ENCODE measurements at places on chromosomes 2 and 18.

- no peak for DNase-seq
These were observed 23.5 kb downstream of the DIS3L2 start for GRCh38 chr2:231984992-231985391.

- DNase-seq: no peak
These were observed 221.6 kb downstream of the PIK3C3 start for GRCh38 chr18:42176599-42176998.

DNA sequence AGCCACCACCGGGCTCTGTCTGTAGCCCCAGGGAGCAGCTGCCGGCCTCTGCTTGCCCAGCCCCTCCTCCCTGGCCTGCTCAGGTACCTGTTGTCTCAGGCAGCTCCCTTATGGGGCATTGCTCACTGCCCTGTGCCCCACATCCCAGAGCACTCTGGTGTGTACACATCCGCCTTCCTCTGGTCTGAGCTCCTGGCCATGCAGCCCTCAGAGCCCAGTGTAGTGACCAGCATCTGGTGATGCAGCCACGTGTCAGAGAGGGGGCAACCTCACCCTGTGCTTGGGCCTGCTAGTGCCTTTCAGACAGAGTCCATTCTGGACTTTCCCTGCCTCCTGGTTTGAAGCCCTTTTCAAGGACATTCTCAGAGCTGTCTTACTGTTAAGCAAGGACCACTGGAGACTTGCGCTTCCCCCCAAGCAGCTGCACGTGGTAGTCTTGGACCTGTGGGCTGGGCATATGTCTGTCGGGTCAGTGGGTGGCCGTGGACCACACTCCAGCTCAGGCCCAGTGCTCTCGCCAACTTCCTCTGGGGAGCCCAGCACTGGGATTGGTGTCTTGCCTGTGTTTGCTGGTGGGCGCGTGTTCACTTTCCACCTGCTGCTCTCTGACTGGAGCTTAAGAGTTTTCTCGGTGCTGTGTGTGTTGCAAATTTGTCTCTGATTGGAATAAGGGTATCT, 30.7 kb downstream of the DGKD start:
- DNase-seq: no peak

DNA sequence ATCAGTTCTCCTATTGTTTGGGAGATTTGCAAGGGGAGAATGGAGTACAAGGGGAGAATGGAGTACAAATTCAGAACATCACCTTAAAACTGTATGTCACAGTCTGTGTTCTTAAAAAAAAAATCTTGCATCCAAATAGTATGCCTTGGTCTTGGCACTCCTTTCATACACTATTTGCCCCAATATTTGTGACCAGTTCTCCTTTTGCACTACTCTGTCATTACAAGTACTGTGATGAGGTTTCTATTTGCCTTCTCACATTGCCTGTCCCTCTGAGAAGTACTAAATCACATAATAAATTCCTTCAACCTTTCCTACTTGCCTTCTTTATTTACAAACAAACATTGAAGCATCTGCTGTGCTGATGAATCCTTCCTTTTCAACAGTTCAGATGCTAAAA, 36.0 kb upstream of the NCK2 start:
- DNase-seq: no peak

GRCh38 chr2:240626531-240627300, 1.4 kb downstream of the GPR35 start:
- no peak for DNase-seq

- DNase-seq: no peak
These were observed 266.2 kb downstream of the ZEB2 start for GRCh38 chr2:144253743-144254142.

DNA sequence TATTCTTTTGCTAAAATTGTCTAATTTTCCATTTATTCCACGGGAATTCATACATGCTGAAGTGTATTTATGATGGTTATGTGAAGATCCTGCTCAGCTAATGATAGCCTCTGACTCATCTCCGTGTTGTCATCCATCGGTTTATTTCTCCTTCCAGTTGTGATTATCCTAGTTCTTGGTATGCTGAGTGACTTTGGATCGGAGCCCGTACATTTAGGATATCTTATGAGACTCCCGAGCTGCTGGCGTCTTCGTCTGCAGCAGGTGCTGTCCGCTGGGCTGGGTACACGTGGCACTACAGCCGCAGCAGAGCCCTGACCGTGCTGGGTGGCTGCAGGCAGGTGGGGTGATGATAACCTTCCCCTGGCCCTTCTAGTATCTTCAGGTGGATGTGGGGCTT, 40.1 kb upstream of the GALR1 start:
- DNase-seq: no peak

DNA sequence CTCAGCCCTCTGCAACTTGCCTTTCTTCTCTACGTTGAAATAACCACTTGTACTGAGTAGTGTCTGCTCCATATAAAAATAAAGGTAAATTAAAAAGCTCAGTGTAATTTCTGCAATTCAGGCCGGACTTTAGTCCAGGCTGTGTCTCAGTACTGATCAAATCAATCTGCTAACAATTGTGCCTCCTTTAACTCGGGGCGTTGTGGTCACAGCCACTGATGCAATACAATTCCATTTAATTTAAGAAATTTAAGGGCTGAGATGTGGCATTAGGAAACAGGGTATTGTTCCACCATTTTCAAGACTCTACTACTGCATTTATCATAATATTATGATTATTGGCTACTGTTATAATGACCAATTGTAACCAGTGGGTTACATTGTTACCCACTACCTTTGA, 60.0 kb upstream of the NPAS2 start:
- no peak for DNase-seq

- DNase-seq: no peak
These were observed 178.3 kb upstream of the HDAC4 start for GRCh38 chr2:239579081-239579480.

GRCh38 chr18:61435064-61435652, 101.9 kb downstream of the CDH20 start:
- DNase-seq: no peak
